ENCODE measurements at places on chromosomes 1 and 21.

DNA sequence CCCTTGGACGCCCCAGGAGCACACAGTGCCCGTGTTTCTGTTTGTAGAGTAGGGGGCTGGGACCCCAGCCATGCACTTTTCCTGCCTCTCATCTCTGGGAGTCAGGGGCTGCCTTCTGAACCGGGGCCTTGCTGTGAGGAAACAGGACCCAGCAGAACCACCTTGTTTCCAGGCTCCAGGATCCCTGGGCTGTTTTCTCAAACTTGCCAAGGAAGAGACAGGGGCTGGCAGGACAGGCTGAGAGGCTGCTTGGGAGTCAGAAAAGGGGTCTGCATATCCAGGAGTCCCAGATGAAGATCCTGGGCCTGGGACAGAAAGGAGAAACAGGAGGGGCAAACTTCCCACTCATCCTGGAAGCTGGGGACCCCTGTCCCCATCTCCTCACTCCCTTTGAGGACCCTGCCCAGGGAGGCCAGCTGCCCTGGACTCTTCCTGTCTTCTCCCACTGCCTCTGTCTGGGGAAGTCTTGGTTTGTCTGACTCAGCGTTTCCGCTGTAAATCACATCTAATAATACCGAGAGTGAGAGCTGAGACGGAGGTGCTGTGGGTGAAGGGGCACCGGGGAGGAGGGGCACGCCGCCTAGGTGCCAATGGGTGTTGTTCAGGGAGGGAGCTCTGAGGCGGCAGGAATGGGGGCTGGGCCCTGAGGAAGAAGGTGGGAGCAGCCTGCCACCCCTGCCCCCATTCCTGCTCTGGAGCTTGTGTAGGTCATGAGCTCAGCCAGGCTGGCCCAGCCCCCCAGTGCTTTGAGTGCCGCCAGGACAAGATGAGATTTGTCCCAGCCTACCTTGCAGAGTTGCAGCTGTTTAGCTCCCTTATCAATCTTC, 16.7 kb downstream of the POU3F1 start:
- DNase-seq, result no peak

- no peak for DNase-seq
Measured at GRCh38 chr1:79929356-79929755, 922.8 kb upstream of the ADGRL4 start.

DNA sequence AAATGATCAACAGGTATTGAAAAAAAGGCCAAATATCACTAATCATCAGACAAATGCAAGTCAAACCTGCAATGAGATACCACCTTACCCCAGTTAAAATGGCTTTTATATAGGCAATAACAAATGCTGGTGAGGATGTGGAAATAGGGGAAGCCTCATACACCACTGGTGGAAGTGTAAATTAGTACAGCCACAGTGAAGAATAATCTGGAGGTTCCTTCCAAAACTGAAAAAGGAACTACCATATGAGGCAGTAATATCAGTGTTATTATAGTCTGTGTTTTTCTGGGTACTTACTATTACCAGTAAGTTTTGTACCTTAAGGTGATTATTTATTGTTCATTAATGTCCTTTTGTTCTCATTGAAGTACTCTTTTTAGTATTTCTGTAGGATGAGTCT, 201.3 kb downstream of the MRPL39 start:
- DNase-seq, result no peak

GRCh38 chr1:6392809-6393399, 663 bp downstream of the ACOT7 start:
- DNase-seq, result no peak

- DNase-seq, result no peak
Measured at GRCh38 chr1:10980841-10981727, 31.4 kb upstream of the TARDBP start.

DNA sequence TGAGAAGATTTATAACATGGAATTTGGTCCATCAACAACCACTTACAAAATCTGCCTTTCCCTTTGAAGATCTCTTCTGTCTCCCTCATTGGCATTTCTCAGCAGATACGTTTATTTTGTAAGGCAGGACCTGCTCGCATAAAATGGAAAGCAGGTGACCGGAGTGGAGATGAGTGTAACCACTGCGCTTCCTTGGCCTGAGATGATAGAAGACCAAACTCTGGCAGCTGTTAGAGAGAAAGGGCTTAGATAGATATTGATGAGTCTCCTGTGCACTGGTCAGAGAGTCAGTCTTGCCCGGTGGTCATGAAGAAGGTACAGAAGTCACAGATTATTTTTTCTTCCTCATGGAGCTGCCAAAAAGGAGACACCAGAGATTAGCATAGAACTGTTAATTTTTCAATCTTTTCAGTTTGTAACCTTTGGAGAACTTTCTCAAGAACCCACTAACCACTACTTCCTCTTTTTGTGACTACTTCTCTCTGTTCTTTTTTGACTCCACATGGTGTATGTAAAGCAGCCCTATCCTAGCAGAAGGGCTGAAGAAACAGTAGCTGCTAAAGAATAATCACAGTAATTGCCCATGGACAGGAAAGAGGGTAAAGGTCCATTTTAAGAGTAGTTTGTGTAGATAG, 47.6 kb downstream of the FCRL3 start:
- no peak for DNase-seq

GRCh38 chr21:38323721-38324531, 67.1 kb downstream of the KCNJ15 start:
- DNase-seq, result no peak
